ENCODE measurements at places on chromosomes 3 and 15. TPM values are rescaled to one million over a fixed set of nuclear protein-coding genes. Genes with fewer than 3 reads are reported as not detected.

- no peaks in the 10 kb centered on the region for H3K36me3 ChIP-seq
- H3K27me3 ChIP-seq: peaks cover 6% of the 10 kb centered on the region
- H3K4me1 ChIP-seq: no peaks in the 10 kb centered on the region
- no peak overlapping the region for H3K27ac ChIP-seq
- no peak for DNase-seq
- H3K4me3 ChIP-seq: no peak overlapping the region
Measured at GRCh38 chr15:70702584-70702983, 60.8 kb downstream of the UACA start.

- no peaks in the 10 kb centered on the region for H3K36me3 ChIP-seq
- H3K27ac ChIP-seq: no peak overlapping the region
- no peak overlapping the region for H3K4me3 ChIP-seq
- no peaks in the 10 kb centered on the region for H3K27me3 ChIP-seq
- H3K4me1 ChIP-seq: no peaks in the 10 kb centered on the region
- DNase-seq: no peak
Measured at GRCh38 chr3:29771602-29772001, 490.7 kb downstream of the RBMS3 start.

ABI3BP gene
- polyA plus RNA-seq: not detected

SNTN gene
- not detected for polyA plus RNA-seq

ALDH1A3 gene
- not detected for polyA plus RNA-seq

GRCh38 chr3:119819806-119820205 lies 37.9 kb downstream of the NR1I2 start:
- no peaks in the 10 kb centered on the region for H3K36me3 ChIP-seq
- no peak overlapping the region for H3K4me3 ChIP-seq
- no peak for DNase-seq
- no peaks in the 10 kb centered on the region for H3K27me3 ChIP-seq
- H3K4me1 ChIP-seq: peaks cover 4% of the 10 kb centered on the region
- H3K27ac ChIP-seq: no peak overlapping the region

- no peak for DNase-seq
- H3K27me3 ChIP-seq: no peaks in the 10 kb centered on the region
- no peaks in the 10 kb centered on the region for H3K36me3 ChIP-seq
Measured at GRCh38 chr15:27427276-27427675, 456.3 kb downstream of the GABRG3 start.

GRCh38 chr3:106629215-106629832 lies 747.9 kb upstream of the CCDC54 start:
- DNase-seq: no peak
- H3K36me3 ChIP-seq: no peaks in the 10 kb centered on the region
- H3K4me1 ChIP-seq: no peaks in the 10 kb centered on the region
- peaks cover 3% of the 10 kb centered on the region for H3K27me3 ChIP-seq

GRCh38 chr3:97960993-97961766 lies 11.1 kb downstream of the RIOX2 start:
- H3K27me3 ChIP-seq: no peaks in the 10 kb centered on the region
- peaks cover 21% of the 10 kb centered on the region for H3K4me1 ChIP-seq
- peaks cover 15% of the 10 kb centered on the region for H3K36me3 ChIP-seq

GRCh38 chr3:12962292-12962691 lies 110.9 kb downstream of the IQSEC1 start:
- H3K27me3 ChIP-seq: peaks cover 2% of the 10 kb centered on the region
- peaks cover 93% of the 10 kb centered on the region for H3K4me1 ChIP-seq

GOLGA6L4 gene
- polyA plus RNA-seq: 0.05 TPM

DNA sequence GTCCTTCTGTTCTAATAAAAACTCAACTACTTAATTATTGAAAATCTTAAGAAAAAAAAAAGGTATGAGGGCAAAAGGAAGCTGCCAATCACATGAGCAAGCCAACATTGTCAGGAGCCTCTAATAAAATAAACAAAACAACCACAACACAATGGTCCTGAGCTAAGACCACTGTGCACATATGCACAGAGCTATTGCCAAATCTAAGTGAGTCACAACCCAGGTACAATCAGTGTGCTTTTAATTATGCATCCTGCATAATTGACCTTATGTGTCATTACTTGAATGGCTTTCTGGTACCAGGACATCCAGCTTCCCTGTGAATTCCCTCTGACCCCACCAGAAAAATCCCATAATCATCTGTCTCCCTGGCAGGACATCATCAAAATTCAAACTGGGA lies 639.8 kb downstream of the MAGI1 start:
- H3K27me3 ChIP-seq: no peaks in the 10 kb centered on the region
- DNase-seq: no peak
- no peak overlapping the region for H3K27ac ChIP-seq
- no peak overlapping the region for H3K4me3 ChIP-seq
- no peaks in the 10 kb centered on the region for H3K36me3 ChIP-seq

FGF7 gene
- polyA plus RNA-seq: not detected

ITPR1 gene
- 7.6 TPM for polyA plus RNA-seq

GRCh38 chr15:47796339-47796738 lies 79.0 kb downstream of the SEMA6D start:
- no peaks in the 10 kb centered on the region for H3K36me3 ChIP-seq
- H3K4me3 ChIP-seq: no peak overlapping the region
- no peaks in the 10 kb centered on the region for H3K27me3 ChIP-seq
- H3K4me1 ChIP-seq: no peaks in the 10 kb centered on the region
- H3K27ac ChIP-seq: no peak overlapping the region

DNA sequence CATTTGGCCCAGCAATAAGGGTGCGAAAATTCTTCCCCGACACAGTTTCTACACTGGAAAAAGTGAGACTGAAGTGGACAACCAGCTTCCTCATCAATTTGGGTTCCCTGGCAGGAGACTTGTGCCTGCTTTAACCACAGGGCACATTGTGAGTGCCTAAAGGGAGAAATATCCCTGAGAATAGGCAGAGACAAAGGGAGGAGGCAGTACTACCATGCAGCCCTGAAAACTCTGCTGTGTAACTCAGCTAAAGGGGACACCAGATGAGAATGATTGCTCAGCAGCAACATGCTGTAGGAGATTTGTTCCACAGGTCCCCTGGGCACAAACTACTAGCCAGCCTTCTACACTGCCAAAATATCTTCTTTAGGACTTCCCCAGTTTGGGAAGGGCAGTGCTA lies 15.6 kb upstream of the KPNA4 start:
- H3K36me3 ChIP-seq: peaks cover 4% of the 10 kb centered on the region
- no peak overlapping the region for H3K4me3 ChIP-seq
- peaks cover 9% of the 10 kb centered on the region for H3K27me3 ChIP-seq
- H3K4me1 ChIP-seq: no peaks in the 10 kb centered on the region
- DNase-seq: no peak
- H3K27ac ChIP-seq: no peak overlapping the region

EAF2 gene
- polyA plus RNA-seq: 9.2 TPM

GRCh38 chr15:29207027-29207757 lies 62.4 kb downstream of the NSMCE3 start:
- H3K27ac ChIP-seq: no peak overlapping the region
- no peaks in the 10 kb centered on the region for H3K36me3 ChIP-seq
- H3K4me1 ChIP-seq: no peaks in the 10 kb centered on the region

DNA sequence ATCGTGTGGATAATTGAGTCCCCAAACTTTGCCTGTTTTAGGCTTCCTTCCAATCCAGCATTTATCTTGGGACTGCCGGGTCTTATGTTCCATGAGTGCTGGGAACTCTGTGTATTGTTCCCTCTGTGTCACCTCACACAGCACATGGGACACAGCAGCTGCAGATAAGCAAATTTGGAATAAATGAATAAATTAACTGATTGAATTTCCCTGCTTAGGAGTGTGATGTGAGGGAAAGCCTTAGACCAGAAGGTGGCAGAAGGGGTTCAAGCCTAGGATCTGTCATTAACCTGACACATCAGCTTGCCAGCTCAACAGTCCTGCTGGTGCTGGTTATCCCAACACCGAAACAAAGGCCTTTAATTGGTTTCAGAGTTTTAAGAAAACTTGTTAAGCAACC lies 114.3 kb downstream of the OXSM start:
- H3K27ac ChIP-seq: no peak overlapping the region
- H3K27me3 ChIP-seq: no peaks in the 10 kb centered on the region
- H3K4me3 ChIP-seq: no peak overlapping the region
- H3K36me3 ChIP-seq: no peaks in the 10 kb centered on the region

- H3K36me3 ChIP-seq: no peaks in the 10 kb centered on the region
- peaks cover 14% of the 10 kb centered on the region for H3K27me3 ChIP-seq
- no peak for DNase-seq
Measured at GRCh38 chr3:123031051-123031450, 3.5 kb upstream of the SEMA5B start.

ACP3 gene
- 0.26 TPM for polyA plus RNA-seq

CHRFAM7A gene
- polyA plus RNA-seq: not detected

DNA sequence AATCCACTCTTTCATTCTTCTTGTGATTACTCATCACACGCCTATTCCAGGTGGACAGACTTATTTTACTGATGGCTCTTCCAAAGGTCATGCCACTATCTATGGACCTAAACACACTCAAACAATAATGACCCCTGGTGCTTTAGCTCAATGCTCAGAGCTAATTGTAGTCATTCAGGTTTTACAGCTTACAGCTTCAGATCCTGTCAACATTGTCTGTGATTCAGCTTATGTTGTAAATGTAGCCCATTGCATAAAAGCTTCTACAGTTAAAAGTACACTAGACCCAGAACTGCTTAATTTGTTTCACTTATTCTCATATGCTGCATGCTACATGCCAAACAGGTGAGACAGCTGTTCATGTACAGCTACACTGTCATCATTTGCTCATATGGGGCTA lies 49.2 kb downstream of the LSM3 start:
- H3K27ac ChIP-seq: no peak overlapping the region
- peaks cover 5% of the 10 kb centered on the region for H3K4me1 ChIP-seq
- peaks cover 12% of the 10 kb centered on the region for H3K27me3 ChIP-seq
- H3K36me3 ChIP-seq: peaks cover 2% of the 10 kb centered on the region
- DNase-seq: no peak

DNA sequence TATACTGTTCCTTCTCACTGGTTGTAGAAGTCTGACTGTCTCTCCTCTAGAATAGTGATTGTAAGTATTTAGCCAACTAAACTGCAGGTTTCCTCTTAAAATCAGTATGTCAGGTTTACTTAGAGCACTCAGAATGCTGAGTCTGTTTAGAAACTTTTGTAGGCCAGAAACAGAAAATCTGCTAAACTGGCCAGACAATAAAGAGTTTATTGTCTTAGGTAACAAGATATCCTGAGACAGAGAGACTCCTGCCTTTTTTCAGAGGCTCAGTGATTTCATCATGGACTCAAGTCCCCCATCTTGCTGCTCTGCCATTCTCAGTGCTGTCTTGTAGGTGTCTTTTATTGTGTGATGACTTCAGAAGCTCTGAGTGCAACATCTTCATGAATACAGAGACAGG lies 279.0 kb downstream of the MFSD1 start:
- no peaks in the 10 kb centered on the region for H3K27me3 ChIP-seq
- no peak for DNase-seq
- H3K4me3 ChIP-seq: no peak overlapping the region
- no peak overlapping the region for H3K27ac ChIP-seq

SCAANT1 gene
- not detected for polyA plus RNA-seq

DNA sequence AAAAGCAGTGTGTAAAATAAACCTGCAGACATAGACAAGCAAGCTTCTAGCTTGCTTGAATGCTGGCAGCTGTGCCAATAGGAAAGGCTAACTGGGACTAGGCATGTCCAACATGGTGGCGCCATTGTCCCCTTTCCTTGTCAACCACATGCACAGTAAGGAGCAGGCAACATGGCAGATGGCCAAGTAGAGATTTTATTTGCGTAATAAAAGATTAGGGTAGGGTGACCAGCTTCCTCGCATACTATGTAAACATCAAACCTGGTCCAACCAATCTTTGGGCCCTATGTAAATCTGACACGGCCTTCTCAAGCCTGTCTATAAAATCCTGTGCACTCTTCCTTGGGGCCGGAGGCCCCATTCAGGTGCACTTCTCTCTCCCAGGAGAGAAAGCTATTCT lies 575.4 kb upstream of the GOLIM4 start:
- H3K4me3 ChIP-seq: no peak overlapping the region
- H3K36me3 ChIP-seq: no peaks in the 10 kb centered on the region
- no peak for DNase-seq
- no peak overlapping the region for H3K27ac ChIP-seq

GRCh38 chr3:136106101-136106500 lies 90.0 kb downstream of the MSL2 start:
- no peak overlapping the region for H3K27ac ChIP-seq
- no peak for DNase-seq
- H3K27me3 ChIP-seq: no peaks in the 10 kb centered on the region
- no peak overlapping the region for H3K4me3 ChIP-seq

COL6A5 gene
- polyA plus RNA-seq: not detected

- H3K36me3 ChIP-seq: no peaks in the 10 kb centered on the region
- H3K27ac ChIP-seq: no peak overlapping the region
- peaks cover 12% of the 10 kb centered on the region for H3K27me3 ChIP-seq
Measured at GRCh38 chr15:101451266-101451799, 38.2 kb downstream of the PCSK6 start.

SOX14 gene
- not detected for polyA plus RNA-seq

DNA sequence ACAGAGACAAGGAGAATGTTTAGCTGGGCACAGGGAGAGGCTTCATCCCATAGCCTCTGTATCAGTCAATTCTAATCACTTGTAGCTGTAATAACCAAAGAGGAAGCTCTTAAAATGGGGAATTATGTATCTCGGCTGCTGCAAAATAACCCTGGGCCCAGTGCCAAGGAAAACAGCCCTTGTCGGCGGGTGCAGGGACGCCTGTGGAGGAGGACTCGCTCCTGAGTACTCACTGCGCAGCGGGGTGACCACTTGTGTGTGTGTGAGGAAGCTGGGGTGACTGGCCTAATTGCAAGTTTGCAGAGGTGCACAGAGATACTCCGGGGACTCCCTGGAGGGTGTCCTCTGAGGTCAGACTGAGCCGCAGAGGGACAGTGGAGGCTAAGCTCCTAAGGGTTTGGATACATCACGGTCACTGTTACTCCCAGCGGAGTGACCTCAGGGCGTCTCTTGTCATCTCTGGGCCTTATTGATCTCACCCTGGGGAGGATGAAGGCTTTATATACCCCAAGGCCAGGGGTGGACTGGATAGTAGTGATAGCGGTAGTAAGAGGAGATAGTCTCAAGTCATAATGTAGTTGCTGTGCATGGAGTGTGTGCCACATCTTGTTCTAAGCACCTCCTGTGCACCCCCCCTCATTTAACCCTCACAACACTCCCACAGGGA lies 37.2 kb downstream of the SLC6A6 start:
- H3K4me1 ChIP-seq: peaks cover 43% of the 10 kb centered on the region
- peaks cover under 1% of the 10 kb centered on the region for H3K27me3 ChIP-seq
- no peak overlapping the region for H3K4me3 ChIP-seq
- peaks cover 4% of the 10 kb centered on the region for H3K36me3 ChIP-seq
- H3K27ac ChIP-seq: peak overlapping the region; percentile 23

GRCh38 chr3:133384331-133385027 lies 15.4 kb upstream of the BFSP2 start:
- no peak for DNase-seq
- no peaks in the 10 kb centered on the region for H3K36me3 ChIP-seq
- H3K27me3 ChIP-seq: no peaks in the 10 kb centered on the region
- no peak overlapping the region for H3K27ac ChIP-seq
- no peaks in the 10 kb centered on the region for H3K4me1 ChIP-seq

- peaks cover 1% of the 10 kb centered on the region for H3K27me3 ChIP-seq
- H3K4me3 ChIP-seq: no peak overlapping the region
- H3K4me1 ChIP-seq: no peaks in the 10 kb centered on the region
- H3K27ac ChIP-seq: no peak overlapping the region
- DNase-seq: no peak
Measured at GRCh38 chr15:26981492-26981891, 10.5 kb downstream of the GABRG3 start.
